ENCODE measurements at places on chromosomes 5 and 9.

- DNase-seq = no peak
Observed at GRCh38 chr5:170110403-170111087, 4.8 kb downstream of the FOXI1 start.

GRCh38 chr5:6264394-6264793, 114.0 kb downstream of the MED10 start:
- DNase-seq = no peak

GRCh38 chr5:61069150-61069549, 93.1 kb downstream of the SMIM15 start:
- DNase-seq = no peak

- no peak for DNase-seq
Observed at GRCh38 chr5:154303133-154303532, 112.6 kb downstream of the GALNT10 start.

- DNase-seq = no peak
Observed at GRCh38 chr9:14888272-14888671, 22.0 kb downstream of the FREM1 start.

- no peak for DNase-seq
Observed at GRCh38 chr9:79895232-79895631, 323.5 kb downstream of the TLE4 start.

GRCh38 chr5:78912085-78912771, 72.9 kb downstream of the ARSB start:
- no peak for DNase-seq

- no peak for DNase-seq
Observed at GRCh38 chr5:175712681-175713085, 54.8 kb downstream of the HRH2 start.

DNA sequence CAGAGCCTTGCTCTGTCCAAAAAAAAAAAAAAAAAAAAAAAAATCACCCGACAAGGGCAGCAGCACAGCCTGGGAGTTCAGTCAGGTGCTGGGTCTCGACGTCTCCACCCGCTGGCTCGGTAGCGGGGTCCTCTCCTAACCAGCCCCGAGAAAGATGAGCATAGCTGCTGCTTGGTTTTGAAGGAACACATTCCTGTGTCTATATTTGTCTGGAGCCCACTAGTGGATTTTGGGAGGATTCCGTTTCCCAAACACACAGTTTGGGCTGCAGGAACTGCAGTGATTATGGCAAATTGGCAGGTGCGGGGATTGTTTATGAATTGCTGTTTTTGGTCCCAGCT, 1.2 kb downstream of the OTULINL start:
- no peak for DNase-seq
